Activated T-cell treated with anti-CD3 and anti-CD28 coated beads for 1 hour (primary cell): ENCODE measurements at places on chromosomes 3 and 15.

DNA sequence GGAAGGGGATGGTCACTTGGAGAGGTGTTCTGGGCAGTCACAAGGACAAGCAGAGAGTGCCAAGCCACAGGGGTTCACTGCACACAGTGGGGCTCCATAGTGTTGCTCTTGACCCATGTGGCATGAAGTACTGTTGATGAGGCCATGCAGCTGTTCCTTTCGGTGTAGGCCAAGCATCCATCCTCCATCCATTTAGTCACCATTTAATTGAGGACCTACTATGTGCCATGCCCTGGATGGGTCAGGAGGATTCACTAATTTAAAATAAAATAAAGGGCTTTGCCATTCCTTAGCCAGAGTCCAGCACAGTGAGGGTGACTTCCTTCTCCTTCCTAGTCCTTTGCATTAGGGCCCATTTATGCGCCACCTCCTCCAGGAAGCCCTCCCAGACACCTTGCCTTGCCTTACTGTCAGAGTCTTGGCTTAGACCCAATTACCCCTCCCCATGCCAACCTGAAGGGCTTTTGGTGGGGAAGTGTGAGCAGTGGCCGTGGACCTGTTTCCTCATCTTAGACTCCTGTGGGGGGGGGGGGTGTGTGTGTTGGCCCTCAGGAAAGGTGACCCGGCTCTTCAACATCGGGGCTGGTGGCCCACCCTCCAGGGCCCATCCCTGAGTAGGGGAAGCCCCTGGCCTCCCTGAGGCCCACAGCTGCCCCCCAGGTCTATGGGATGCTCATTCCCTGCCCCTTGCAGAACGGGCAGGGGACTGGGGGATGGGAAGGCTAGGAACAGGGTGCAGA, 25.6 kb downstream of the PSTPIP1 start:
- no peak for DNase-seq

GRCh38 chr3:183477801-183478456, 49.5 kb upstream of the MCF2L2 start:
- DNase-seq, result no peak

GRCh38 chr3:171977860-171978259, 61.5 kb upstream of the FNDC3B start:
- no peak for DNase-seq

- DNase-seq, result no peak
These were observed 30.3 kb upstream of the TSC22D2 start for GRCh38 chr3:150377601-150378300.

GRCh38 chr15:31160740-31161495, 59.4 kb upstream of the TRPM1 start:
- no peak for DNase-seq

DNA sequence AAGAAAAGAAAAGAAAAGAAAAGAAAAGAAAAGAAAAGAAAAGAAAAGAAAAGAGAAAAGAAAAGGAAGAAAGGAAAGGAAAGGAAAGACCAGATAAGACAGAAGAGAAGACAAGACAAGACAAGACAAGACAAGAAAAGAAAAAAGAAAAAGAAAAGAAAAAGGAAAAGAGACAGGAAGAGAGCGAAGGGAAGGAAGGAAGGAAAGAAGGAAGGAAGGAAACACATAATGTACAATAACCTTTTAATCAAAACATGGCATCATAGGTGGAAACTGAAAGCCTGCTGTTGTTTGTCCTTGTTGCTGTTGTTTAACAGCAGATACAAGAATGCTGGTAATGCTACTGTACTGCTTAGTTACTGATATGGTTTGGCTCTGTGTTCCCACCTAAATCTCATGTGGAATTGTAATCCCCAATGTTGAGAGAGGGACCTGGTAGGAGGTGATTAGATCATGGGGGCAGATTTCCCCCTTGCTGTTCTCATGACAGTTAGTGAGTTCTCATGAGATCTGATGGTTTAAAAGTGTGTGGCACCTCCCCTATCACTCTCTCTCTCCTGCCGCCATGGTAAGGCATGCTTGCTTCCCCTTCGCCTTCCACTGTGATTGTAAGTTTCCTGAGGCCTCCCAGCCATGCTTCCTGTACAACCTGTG, 67.3 kb downstream of the MCF2L2 start:
- no peak for DNase-seq

GRCh38 chr15:48695088-48695826, 49.7 kb upstream of the FBN1 start:
- DNase-seq, result no peak

DNA sequence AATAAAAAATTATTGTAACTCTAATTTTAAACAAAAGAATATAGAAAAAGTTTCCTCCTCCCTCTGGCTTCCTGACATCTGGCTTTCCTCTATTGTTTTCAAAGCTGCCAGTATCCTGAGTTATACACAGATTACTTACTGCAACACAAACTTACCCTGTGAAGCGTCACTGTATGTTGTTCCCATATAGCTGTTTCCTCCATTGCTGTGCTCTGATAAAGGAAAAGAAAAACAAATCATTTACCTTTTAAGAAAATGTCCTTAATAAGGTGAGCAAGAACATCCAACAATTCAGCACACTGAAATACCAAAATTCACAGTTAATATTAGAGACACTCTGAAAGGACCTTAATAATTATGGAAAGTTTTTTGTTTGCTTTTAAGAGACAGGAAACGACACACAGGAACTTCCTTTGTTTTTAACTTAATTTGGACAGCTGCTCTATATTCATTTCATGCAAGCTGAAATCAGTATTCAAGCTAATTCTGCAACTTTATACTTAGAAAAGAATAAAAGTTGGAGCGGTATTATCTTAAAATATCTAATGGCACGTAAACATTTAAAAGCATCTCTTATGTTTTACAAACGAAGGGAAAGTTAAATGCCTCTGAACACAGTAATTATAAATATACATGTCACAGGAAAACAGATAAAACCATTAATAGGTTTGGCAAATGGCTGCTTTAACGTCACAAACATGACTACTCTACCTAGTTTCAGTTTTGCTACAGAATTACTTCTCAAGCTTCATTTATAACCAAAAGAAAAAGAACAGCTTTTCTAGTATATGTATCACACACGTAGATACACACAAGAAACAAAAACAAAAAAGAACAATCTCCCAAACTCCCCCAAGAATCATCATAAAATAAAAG, 21.5 kb downstream of the TJP1 start:
- no peak for DNase-seq

DNA sequence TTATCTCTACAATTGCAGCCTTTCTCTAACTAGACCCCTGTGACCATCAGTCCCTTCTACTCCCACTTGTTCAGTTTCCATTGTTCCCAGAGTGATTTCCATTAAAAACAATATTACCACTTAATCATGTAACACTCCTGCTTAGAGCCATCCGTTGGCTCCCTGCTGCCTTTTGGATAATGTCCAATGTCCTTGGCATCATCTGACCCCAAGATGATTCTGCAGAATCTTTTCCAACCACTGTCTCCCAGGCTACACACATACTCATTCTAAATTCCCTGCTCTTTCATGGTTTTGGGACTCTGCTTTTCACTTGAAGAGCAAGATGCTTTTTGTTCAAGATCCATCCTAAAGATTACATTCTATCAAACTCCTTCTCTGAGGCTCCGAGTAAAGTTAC, 7.1 kb downstream of the KCNH8 start:
- no peak for DNase-seq

GRCh38 chr3:6177417-6177816, 683.5 kb upstream of the GRM7 start:
- no peak for DNase-seq

- DNase-seq, result no peak
These were observed 155.9 kb upstream of the BCL6 start for GRCh38 chr3:187900993-187901755.
